ENCODE measurements at places on chromosomes 3 and 15. TPM values are rescaled to one million over a fixed set of nuclear protein-coding genes. Genes with fewer than 3 reads are reported as not detected.

Gene C3orf22
- total RNA-seq = not detected

Gene SOX14
- total RNA-seq = not detected

Gene SPTBN5
- total RNA-seq = 0.35 TPM

Gene IL17RC
- total RNA-seq = 18.9 TPM

Gene SGO1
- 0.99 TPM for total RNA-seq

DNA sequence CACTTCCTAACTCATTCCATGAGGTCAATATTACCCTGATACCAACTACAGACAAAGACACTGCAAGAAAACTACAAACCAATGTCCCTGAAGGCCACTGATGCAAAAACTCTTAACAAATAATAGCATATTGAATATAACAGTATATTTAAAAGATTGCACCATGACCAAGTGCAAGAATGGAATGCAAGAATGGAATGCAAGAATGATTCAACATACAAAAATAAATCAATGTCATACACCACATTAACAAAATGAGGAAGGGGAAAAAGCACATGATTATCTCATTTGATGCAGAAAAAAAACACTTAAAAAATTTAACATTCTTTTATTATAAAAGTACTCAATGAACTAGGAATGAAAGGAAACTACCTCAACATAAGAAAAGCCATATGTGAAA lies 463.1 kb upstream of the NECTIN3 start:
- DNase-seq = peak; percentile 31

- DNase-seq = no peak
These were observed 100.9 kb upstream of the TLE3 start for GRCh38 chr15:70198441-70199123.

- DNase-seq = no peak
These were observed 198.7 kb upstream of the CMC1 start for GRCh38 chr3:28042707-28043106.

DNA sequence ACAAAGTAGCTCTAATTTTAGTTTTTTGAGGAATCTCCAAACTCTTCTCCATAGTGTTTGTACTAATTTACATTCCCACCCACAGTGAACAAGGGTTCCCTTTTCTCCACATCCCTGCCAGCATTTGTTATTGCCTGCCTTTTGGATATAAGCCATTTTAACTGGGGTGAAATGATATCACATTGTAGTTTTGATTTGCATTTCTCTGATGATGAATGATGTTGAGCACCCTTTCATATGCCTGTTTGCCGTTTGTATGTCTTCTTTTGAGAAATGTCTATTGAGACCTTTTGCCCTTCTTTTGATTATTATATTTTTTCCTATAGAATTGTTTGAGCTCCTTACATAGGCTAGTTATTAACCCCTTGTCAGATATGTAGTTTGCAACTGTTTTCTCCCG lies 239.9 kb upstream of the TPM1 start:
- no peak for DNase-seq

DNA sequence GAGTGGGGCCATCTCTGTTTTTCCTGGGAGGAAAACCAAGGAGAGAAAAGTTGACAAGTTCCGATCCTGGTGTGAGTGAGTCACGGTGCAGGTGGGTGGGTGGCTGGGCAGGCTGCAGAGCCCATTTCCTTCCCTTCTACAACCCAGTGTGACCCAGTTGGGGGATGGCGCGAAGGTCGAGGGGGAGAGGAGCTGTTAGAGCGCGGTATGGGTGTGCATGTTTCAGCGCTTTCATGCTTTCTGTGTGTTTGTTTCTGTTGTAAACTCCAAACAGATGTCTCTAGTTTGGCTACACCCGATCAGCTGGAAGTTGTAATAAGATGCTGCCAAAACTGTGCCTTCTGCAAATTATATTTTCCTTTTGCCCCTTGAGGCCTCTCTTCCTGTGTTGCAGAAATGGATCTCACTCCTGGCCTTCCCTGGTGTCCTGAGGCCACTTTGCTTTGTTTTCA lies 3.8 kb downstream of the FAM43A start:
- DNase-seq = no peak

DNA sequence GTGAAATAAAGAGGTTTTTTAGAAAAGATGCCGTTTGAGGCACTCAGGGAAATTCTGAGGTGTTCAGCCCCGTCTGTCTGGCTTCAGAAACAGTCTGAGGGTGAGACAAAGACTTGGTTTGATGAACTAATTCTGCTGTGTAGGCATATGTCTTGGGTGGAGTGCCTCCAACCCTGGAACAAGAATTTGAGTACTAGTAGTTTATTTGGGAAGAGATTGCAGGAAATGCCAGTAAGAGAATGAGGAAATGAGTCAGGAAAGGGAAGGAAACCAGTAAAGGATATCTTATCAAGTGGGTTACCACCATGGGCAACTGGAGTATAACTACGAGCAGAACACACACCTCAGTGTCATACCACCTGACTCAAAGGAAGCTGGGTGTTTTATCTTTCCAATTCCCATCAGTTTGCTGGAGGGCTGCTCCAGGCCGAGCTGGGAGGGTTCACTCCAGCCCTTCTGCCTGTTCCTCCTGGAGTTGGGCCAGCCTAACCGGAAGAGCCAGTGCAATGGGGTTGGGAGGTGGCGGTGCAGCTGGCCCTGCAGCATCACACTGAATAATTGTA lies 75.3 kb downstream of the TGFBR2 start:
- no peak for DNase-seq

DNA sequence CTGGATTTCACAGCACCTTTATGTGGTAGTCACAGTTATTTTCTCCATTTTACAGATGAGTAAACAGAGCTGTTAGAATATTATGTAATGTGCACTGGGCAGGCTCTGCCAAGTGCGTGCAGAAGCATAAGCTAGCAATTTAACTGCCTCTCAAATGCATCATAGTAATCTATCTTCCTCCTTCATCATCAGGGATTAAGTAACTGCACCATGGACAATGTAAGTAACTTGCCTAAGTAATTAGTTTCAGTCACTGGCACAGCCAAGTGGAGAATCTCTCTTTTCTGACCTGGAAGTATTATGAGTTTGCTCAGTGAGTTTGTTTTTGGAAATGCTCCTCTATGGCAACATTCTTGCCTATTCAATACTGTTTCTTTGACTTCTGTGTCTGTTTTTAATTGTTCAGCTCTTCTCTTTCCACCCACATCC lies 260.5 kb downstream of the PTPRG start:
- DNase-seq = peak; percentile 82

DNA sequence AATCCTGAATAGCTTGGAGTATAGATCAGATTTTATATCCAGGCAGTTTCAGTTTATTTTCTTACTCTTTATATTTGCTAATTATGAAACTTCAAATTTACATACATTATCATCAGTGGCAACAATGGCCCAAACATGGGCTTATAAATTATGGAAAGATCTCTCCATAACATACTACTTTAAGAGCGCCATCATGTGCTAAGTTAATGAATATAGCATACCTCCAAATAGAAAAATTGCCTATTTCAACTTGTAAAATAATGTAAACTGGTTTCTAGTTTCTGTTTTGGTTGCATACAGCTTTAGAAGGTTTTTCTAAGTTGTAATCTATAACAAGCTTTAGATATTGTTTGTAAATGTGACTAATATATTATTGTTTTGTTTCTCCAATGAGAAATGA lies 531.3 kb upstream of the UBE2E2 start:
- no peak for DNase-seq

DNA sequence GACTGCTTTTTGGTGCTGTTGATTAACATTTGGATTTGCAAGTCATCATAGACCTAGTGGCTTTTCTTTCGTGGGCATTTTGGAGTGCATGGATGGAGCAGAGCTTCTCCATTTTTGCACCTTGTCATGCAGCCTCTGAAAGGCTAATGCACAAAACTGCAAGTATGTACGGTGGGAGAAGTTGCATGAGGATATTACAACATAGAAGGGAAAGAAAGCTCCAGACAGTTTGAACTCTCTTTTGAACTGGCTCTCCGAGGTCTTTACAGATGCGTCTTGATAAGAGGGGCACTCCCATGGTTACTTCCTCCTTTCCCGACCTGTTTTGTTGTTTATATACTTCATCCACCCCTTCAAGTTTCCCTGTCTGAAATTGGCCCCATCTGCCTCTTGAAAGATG lies 147.1 kb upstream of the GBE1 start:
- no peak for DNase-seq

GRCh38 chr3:70833239-70833960 lies 521.0 kb upstream of the MDFIC2 start:
- no peak for DNase-seq

DNA sequence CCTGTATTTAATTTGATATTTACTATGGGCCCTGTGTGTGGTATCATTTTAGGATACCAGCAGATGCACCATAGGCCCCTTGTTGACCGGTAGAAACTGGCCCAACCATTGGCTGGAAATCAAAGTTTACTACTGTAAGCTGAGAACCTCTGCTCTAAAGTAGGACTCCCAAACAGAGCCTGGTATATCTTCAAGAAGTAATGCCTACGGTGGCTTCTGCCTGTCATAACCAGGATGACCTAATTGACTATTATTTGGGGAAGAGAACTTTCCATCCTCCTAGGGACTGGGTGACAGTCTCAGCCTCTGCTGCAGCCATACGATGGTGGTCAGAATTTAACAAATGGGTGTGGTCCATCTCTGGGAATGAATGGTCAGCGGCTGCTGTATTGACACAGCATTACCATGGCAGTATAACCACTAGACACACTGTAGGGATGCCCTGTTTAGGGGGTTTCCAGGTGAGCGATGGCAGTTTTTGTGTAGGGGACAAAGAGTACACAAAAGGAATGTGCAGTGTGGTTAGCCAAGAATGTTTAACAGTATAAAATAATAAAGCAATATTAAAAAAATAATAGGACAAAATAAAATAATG lies 37.3 kb downstream of the RARB start:
- DNase-seq = no peak

- no peak for DNase-seq
These were observed 24.3 kb downstream of the CDAN1 start for GRCh38 chr15:42712584-42712983.

- no peak for DNase-seq
These were observed 117.0 kb upstream of the MRPL3 start for GRCh38 chr3:131619821-131620220.

DNA sequence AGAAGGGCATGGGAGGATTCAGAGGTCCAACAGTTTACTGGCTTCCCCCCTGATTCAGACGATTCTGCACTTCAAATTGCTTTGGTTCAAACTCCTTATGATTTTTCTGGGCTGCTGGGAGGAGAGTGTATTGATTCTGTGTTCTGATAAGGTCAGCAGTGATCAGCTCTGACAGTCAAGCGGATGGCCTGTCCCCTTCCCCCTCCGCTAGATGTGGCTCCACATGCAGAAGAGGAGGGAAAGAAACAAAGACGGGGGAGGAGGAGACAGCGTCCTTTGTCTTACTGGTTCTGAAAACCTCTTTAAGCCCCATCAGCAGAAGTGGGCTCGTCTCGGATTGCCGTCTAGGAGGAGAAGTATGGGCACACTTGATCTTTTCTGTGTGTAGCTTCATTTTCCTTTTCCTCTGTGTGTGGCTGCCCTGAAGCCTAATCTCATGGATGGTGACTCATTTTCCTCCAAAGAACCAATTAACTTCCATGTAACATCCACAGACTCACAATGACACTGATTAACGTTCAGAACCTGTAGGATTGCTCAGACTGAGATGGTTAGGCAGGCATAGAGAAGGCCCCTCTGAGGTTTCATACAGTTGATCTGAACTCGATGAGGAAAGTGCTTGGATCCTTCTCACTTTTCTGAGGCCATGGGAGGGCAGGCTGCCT lies 162.4 kb upstream of the PPP2R3A start:
- DNase-seq = peak; percentile 42

GRCh38 chr15:69668963-69669362 lies 216.3 kb downstream of the RPLP1 start:
- no peak for DNase-seq
